ENCODE measurements at places on chromosomes 16 and 17.

GRCh38 chr16:72508191-72508590, 336.2 kb upstream of the PMFBP1 start:
- DNase-seq: no peak

DNA sequence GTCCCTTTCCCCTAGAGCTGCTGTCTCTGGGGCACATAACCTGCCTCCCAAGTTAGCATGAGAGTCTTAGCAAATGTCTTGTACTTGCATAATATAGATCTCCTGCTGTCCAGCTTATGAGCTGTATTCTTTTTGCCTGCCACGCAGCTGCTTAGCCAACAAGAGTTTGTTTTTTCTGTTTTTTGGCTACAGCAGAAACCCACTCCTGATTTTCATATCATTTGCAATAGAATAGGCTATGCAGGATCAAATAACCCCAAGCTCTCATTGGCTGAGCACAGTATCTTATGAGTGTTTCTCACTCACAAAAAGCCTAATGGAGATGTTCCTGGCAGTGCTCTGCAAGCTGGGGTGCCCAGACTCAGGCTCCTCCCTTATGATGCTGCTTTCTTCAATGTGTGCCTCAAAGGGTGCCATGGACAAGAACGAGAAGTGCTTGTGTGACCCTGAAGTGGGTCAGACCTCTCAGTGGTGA, 23.1 kb downstream of the B9D1 start:
- no peak for DNase-seq

- DNase-seq: no peak
These were observed 106.3 kb downstream of the C16orf95 start for GRCh38 chr16:87210894-87211293.

DNA sequence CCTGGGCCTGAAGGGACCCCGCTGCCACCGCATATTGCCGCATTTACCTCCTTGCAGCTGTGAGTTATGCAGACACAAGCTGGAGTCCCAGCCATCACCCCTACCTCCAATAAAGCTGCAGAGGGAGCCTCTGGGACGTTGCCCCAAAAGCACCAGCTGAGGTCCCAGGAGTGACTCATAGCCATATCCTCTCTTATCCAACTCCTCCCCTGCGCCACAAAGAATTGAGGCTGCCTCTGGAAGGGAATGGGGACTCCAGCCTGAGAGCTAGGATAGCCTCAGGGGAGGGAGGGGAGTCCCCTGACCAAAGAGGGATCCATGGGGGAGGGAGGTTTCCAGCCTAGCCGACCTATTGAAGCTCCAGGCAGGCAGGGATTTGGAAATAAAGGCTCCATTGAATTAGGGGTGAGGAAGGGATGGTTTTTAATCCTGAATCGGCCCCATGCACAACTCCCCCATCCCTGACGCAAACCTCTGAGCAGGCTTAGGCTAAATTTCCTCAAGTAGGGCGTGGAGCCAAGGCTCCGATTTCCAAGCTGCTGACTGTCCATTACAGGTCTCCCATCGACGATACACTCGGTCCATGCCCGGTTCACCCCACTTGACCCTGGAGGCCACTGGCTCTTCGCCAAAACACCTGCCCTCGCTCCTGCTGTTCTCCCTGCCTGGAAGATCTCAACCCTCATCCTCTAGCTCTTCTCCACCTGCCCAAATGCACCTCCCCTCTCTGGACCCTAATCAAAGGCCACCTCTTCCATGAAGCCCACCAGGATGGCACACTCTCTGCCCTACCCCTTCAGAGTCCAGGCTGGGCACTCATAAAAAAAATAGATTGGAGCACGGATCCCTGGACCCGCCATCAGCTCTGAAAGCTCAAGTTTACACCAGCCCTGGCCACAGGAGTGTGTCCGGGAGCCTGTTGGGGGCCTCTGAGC, 27.5 kb downstream of the PIMREG start:
- no peak for DNase-seq

DNA sequence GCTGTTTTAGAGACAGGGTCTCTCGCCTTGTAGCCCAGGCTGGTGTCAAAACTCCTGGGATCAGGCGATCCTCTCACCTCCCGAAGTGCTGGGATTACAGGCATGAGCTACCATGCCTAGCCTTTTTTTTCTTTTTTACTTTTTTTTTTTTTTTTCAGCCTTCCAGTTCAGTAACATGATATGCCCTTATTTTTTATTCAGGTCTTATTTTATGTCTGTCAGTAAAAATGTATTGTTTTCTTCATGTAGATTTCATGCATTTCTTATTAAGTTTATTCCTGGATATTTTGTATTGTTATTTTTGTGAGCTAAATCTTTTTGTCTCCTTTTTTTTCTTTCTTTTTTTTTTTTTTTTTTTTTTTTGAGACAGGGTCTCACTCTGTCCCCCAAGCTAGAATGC, 2.7 kb upstream of the FOXN1 start:
- DNase-seq: no peak

GRCh38 chr16:18931756-18932155, 5.5 kb upstream of the SMG1 start:
- no peak for DNase-seq

DNA sequence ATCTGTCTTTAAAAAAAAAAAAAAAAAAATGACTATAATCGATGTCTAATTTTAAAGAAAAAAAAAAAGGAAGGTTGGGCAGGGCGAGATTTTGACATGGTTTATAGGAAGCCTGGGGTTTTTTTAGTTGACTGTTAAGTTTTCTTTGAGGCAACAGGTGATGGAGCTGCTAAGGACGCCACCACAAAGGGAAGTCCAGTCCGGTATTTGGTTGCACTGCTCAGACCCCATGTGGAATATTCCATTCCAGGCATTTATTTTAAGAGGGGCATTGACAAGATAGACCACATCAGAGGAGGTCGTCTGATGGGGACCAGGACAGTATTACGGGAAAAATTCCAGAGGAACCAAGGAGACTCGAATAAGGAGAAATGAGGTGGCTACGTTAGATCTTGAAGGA, 168.4 kb downstream of the CCDC182 start:
- DNase-seq: no peak

GRCh38 chr17:164303-165235, 16.9 kb downstream of the DOC2B start:
- no peak for DNase-seq

DNA sequence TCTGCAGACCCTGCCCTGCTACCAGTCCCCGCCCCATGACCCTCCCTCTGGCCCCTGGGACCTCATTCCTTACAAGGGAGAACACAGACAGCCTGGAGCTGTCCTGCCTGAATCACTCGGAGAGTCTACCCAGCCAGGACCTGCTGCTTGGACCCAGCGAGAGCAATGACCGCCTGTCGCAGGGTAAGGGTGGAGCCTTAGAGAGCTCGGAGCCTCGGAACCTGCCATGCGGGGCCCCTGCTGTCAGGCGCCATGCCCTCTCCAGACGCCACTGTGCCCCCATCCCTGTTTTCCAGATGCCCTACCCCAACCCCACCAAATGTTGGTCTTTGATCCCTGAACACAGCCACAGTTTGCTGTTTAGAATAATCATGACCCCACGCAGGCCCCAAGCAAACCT, 5.6 kb downstream of the SH2B1 start:
- no peak for DNase-seq

GRCh38 chr16:17775061-17775460, 304.3 kb upstream of the XYLT1 start:
- no peak for DNase-seq

- DNase-seq: no peak
These were observed 116.2 kb upstream of the SDK2 start for GRCh38 chr17:73760439-73760758.

DNA sequence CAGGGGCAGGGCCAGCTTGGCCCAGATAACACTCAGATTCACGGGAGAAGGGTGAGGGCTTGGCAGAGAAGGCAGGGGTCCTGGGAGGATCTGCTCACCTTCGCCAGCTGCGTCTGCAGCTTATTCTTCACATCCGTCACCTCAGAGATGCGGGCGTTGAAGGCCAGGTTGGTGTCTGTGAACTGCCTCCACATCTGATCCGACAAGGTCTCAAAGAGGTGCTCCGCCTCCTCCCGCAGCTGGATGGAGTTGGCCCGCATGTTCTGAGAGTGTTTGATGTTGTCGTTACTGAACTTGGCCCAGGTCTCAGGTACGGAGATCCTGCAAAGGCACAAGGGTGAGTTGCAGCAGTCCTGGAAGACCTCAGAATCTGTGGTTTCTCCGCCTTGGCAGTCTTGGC, 18.9 kb downstream of the TEKT5 start:
- DNase-seq: no peak

- no peak for DNase-seq
These were observed 481 bp downstream of the PDK2 start for GRCh38 chr17:50095626-50096037.

GRCh38 chr16:1003391-1004347, 22.1 kb downstream of the SOX8 start:
- no peak for DNase-seq

DNA sequence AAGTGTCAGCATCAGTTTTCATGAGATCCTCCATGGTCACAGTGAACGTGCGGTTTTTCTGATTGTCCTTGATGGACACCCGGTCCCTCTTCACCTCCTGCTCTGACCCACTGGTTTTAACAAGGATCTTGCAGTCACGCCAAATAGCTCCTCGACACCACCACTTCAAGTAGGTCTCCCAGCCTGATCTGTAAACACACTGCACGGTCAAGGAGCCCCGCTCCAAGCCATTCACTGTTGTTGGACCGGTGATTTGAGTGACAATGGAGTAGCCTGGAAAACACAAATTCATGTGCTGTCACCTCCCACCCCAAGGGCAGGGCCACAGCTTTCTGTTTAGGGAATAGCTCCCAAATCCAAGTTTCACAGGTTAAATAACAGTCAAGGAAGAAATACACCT, 8.2 kb downstream of the CD300LF start:
- DNase-seq: no peak

All from activated gamma-delta T cell (primary cell).